CD4-positive, alpha-beta T cell (primary cell): ENCODE measurements at places on chromosomes 4 and X.

GRCh38 chr4:2036866-2037265, 22.3 kb upstream of the NAT8L start:
- no peak for DNase-seq

GRCh38 chr4:119040694-119041185, 94.9 kb upstream of the MYOZ2 start:
- DNase-seq, result no peak

DNA sequence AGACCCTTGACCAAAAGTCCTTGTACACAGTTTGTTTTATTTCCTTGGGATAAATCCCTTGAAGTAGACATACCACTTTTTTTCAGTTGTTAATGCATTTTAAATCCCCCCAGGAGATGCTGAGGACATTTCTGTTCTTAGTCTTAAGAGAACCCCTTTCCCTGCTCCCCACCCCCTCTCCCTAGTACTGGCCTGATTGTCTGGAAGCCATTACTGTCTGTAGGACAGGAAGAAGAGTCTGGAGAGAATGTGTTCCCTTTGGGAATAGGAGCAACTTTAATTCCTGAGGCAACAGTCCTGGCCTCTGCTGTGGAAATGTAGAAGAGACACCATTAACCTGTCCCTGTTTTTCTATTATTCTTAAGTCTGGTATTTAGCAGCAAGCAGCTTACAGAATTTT, 52.3 kb upstream of the TMEM131L start:
- no peak for DNase-seq

GRCh38 chr4:115824630-115825029, 711.2 kb upstream of the NDST4 start:
- DNase-seq, result no peak

DNA sequence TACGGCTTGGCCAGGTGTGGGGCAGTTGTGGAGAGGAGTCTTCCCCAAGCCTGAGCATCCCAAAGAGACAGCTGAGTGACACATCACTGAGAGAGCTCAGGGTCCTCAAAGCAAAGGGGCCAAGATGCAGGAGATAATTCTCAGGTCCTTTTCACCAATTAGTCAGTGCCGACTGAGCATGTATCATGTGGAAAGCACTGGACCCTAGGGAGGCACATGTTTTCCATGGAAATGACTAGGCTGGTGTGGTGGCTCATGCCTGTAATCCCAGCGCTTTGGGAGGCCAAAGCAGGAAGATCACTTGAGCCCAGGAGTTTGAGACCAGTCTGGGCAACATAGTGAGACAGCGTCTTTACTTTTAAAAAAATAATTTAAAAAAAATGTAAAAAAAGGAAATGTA, 67.3 kb upstream of the PRPS1 start:
- DNase-seq, result no peak

- DNase-seq, result no peak
These were observed 323.2 kb downstream of the IL1RAPL1 start for GRCh38 chrX:28910487-28910886.

- no peak for DNase-seq
These were observed 80.8 kb downstream of the FAM13A start for GRCh38 chr4:88975958-88976774.

DNA sequence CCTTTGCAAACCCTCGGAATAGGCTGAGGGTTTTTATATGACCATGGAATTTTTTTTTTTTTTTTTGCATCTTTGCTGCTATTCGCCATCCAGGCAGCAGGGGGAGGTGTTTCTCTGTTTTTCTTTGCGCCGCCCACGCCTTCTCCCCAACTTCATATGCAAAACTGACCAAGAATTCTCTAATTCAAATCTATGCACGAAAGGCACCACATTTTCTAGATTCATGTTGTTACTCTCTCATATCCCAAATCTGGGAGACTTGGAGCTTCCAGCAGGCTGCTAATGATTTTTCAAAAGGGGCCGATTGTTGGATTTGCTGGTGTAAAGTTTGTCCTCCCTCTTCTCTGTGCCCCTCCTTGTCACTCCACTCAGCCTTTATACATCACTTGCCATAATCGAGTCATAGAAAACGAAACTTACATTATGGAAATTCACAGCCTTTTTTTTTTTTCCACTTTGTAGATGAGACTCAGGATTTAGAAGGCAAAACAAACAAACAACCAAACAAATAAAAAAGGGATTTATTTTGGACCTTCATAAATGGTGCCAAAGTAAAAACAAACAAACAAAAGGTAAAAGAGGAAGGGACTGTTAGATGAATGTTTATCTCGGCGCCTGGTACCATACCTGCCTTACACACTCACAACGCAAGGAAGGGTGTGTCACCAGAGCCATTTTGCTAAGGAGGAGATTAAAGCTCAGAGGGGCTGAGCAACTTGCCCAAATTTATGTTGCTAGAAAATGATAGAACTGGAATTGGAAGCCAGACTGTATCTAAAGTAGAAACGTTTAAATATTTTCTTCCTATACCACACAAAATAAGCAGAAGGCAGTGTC, 29.3 kb upstream of the BOD1L1 start:
- DNase-seq, result peak; percentile 59

DNA sequence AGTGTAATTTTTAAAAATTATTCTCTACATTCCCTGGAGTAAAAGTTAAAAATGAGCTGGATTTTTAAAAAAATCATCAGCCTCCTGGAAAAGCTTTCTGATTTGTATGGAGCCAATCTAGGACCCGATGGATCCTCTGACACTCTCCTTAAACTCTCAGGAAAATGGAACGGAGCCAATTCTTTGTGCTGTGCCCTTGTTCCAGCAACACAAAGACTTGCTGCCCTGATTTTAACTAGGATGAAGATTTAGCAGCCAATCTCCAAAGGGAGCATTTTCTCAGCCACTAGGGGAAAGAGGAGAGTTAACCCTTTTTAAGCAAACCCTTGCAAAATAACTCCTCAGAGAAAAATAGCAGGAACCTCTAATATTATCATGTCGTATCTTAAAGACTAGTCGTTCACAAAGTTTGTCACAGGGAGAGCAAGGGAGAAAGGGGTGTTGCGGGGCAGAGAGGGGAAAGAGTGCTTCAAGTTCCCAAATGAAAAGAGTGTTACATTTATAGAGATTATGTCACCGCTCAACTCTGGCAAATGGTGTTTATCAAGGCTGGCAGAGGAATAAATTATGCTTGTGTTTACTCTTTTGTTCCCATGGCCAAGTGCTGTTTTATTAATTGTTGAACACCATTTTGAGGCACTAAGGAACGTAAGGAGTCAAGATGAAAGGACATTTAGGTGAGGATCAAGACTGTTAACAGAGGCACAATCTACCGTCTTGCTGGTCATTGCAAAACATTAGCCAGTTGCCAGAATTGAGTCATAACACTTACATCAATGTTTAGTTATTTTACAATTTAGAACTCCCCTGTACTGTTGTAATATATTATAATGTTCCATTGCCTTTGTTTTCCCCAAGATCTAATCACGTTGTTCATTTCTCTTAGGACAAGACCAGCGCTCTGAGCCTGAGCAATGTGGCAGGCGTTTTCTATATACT, 250.7 kb downstream of the THOC2 start:
- no peak for DNase-seq

DNA sequence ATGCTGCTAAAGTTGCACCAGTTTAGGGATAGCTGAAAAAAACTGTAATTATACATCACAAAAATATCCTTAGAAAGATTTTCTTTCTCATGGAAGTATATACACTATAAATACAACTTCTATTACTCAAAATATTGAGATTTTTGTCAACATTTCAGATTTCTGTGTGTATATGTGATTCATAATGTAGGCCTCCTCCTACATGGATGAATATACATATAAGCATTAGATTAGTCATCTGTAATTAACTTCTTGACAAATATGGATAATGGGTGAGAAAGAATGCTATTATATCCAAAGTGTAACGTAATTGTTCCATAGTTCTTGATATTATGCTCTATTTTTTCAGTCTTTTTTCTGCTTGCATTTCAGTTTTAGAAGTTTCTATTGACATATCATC, 124.9 kb downstream of the CBLL2 start:
- no peak for DNase-seq

GRCh38 chr4:113662581-113662980, 99.0 kb downstream of the CAMK2D start:
- DNase-seq, result no peak

DNA sequence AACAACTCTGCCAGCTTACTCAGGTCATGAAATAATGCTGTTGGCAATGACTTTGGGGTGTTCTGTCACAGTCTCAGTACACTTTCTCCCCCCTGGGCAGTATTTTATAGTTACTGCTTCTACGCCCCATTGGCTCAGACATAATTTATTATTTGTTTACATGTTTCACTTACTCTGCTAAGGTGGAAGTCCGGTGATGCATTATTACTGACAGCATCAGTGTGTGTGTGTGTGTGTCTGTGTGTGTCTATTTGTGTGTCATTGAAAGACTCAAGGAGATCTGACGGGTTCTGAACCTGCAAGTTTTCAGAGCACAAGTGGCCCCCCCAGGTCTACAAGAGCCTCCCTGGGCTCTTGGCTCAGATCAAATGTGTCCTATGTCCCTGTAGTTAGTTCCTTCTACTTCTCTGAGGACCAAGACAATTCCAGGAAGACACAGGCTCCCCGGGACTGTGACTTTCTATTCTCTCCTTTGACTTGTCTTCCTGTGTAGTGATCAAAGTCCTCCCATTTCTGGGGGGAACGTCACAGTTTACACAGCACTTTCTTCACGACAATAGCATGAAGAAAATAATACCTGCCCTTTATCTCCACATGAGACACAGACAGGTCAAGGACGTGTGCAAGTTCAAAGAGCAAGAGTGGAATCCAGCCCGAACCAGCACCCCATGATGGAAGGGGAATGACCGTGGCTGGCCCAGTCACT, 283.7 kb upstream of the GATB start:
- no peak for DNase-seq

DNA sequence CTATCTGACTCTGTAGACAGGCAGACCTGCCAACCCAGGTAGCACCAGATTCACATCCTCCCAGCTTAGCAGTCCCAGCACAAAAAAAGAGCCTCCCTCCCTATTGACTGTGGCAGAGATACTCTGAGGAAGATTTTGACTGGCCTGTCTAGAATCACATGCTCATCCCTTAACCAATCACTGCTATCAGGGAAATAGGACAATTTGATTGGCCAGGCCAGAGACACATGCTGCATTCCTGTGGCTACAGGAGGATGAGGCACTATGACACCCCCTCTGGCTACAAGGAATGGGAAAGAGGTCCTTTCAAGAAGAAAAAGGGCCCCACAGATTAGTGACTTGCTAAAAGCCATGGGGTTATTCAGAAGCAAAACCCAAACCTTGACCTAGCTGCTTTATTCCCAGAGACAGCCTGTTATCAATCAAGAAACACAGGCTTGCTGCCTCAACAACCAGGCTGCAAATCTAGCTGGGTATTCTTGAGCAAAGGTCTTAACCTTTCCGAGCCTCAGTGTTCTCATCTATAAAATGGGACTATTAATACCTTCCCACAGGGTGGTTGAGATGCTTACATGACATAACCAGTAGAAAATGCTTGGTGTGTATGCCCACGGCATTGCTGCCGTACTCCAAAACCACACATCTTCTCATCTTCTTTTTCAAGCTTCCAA, 147.6 kb downstream of the BCOR start:
- DNase-seq, result no peak

GRCh38 chrX:137858106-137858505, 292.2 kb downstream of the ZIC3 start:
- no peak for DNase-seq

- peak; percentile 19 for DNase-seq
These were observed 124.5 kb downstream of the CFAP299 start for GRCh38 chr4:80459918-80460473.

GRCh38 chr4:13207226-13207625, 276.9 kb downstream of the RAB28 start:
- no peak for DNase-seq

- no peak for DNase-seq
These were observed 17.0 kb downstream of the XIAP start for GRCh38 chrX:123876844-123877243.
